ENCODE measurements at places on chromosomes 12 and 14.
A peak's percentile ranks its signal among the peaks of the same experiment; 100 is the strongest.

GRCh38 chr12:108589028-108589839 is 8.7 kb downstream of the TMEM119 start:
- H3K27ac ChIP-seq, result no peak overlapping the region
- H3K4me1 ChIP-seq, result no peaks in the 10 kb centered on the region
- no peak for DNase-seq
- H3K4me3 ChIP-seq, result no peak overlapping the region

- H3K4me3 ChIP-seq, result no peak overlapping the region
- H3K4me1 ChIP-seq, result peaks cover 39% of the 10 kb centered on the region
- no peak overlapping the region for H3K27ac ChIP-seq
- no peak for DNase-seq
These were observed 7.5 kb downstream of the HIP1R start for GRCh38 chr12:122842505-122843405.

DNA sequence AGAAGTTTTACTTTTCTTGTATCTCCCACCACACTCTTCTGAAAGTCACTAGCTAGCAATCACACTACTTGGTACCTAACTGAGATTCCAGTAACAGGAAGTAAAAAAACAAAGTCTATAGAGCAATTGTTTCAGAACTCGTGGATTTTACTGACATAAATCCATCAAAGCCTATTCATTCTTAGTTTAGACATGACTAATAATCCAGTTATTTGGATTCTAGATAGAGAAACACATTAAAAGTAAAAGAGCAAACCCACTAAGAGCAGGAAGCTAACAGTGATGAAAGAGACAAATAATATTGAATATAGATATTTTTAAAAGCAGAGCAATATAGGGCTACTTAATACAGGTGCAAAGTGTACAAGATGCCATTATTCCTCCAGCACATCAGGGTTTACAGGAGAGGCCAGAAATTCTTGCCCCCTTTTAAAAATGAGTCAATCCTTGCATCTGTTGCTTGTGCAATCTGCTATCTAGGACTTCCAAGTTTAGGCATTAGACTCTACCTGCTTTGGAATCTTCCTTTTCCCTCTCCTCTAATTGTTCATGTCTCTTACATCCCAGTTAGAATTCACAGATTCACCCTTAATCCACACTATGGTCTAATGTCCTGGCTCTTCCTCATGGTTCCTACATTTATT is 6.0 kb downstream of the HEATR5A start:
- DNase-seq, result no peak
- H3K27ac ChIP-seq, result no peak overlapping the region
- H3K4me3 ChIP-seq, result no peak overlapping the region

DNA sequence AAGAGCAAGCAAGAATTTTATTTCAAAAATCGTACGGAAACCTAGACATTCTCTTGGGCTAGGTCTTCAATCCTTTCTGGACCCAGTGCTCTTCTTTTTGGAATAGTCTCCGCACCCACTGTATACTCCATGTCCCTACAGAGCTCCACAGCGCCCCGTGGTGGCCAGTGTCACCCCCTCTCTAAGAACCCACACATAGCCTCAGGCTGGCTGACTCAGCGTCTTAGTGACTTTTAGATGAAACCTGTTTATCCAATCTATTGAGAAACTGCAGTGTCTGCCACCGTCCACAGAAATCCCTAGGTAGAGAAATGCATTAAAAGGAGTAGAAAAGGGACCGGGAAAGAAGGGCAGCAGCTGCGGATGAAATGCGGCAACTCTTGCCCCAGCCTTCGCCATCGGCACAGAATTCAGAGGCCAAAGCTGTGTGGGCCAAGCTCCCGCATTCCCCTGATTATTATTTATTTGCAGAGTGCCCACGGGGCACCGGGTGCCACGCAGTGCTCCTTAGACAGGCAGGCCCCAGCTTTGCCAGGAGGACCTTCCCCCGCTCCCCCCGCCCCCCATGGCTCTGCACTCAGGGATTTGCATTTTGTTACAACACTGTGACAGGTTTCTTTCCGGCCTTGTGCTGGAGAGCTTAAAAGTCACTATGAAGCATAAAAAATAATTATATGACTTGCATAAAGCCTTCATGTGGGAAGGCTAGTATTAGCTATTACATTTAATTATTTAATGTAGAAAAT is 170.1 kb upstream of the FKBP4 start:
- H3K27me3 ChIP-seq, result no peaks in the 10 kb centered on the region
- no peak overlapping the region for H3K27ac ChIP-seq
- H3K4me1 ChIP-seq, result no peaks in the 10 kb centered on the region
- no peak for DNase-seq

DNA sequence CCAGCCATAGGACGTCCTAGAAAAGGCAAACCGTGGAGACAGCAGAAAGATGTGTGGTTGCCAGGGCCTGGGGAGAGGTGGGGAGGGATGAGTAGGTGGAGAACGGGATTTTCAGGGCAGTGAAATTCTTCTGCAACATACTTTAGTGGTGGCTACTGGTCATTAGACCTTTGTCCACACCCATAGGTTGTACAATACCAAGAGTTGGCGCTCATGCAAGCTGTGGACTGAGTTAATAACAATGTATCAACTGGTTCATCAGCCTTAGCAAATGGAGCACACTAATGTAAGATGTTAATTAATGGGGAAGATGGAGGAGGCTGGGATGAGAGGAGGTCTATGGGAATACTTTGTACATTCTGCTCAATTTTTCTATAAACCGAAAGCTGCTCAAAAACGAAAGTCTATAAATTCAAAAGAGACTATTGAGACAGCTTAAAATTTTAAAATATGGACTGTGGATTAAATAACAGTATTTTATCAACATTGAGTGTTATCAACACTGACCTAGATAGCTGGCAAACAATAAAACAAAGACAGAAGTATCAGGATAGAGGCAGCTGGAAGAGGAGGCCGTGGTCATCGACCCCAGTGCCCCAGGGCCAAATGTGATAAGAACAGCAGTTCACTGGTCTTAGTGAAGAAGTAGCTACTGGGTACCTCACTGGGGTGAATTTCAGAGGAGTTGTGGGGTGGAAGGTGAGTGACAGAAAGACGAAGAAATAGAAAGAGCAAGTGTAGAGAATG is 90.9 kb downstream of the SYNE3 start:
- H3K4me1 ChIP-seq, result no peaks in the 10 kb centered on the region
- no peaks in the 10 kb centered on the region for H3K27me3 ChIP-seq
- H3K36me3 ChIP-seq, result no peaks in the 10 kb centered on the region
- H3K27ac ChIP-seq, result no peak overlapping the region
- no peak overlapping the region for H3K4me3 ChIP-seq

DNA sequence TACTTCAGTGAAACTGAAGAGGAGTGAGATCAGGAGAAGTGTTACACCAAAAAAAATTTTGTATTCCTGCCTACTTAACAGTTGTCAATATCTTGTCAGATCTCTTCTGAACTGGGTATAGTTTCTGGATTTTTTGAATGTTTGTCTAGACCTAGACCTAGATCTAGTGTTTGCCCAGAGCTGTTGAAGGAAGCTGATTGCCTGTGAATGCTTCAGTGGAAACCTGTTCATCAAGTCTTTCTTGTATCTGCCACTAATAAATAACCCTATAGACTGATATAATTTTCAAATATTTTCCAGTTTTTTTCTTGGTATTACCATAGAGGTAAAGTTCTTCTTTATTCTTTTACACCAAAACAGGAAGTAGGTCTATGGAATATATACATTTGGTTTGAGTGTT is 781.5 kb upstream of the FBXO33 start:
- DNase-seq, result no peak
- no peaks in the 10 kb centered on the region for H3K27me3 ChIP-seq
- no peaks in the 10 kb centered on the region for H3K4me1 ChIP-seq
- no peaks in the 10 kb centered on the region for H3K36me3 ChIP-seq
- no peak overlapping the region for H3K4me3 ChIP-seq
- no peak overlapping the region for H3K27ac ChIP-seq

GRCh38 chr12:90174198-90174510 is 465.5 kb upstream of the ATP2B1 start:
- no peaks in the 10 kb centered on the region for H3K4me1 ChIP-seq
- H3K27me3 ChIP-seq, result no peaks in the 10 kb centered on the region
- no peaks in the 10 kb centered on the region for H3K36me3 ChIP-seq
- H3K4me3 ChIP-seq, result no peak overlapping the region
- no peak overlapping the region for H3K27ac ChIP-seq

DNA sequence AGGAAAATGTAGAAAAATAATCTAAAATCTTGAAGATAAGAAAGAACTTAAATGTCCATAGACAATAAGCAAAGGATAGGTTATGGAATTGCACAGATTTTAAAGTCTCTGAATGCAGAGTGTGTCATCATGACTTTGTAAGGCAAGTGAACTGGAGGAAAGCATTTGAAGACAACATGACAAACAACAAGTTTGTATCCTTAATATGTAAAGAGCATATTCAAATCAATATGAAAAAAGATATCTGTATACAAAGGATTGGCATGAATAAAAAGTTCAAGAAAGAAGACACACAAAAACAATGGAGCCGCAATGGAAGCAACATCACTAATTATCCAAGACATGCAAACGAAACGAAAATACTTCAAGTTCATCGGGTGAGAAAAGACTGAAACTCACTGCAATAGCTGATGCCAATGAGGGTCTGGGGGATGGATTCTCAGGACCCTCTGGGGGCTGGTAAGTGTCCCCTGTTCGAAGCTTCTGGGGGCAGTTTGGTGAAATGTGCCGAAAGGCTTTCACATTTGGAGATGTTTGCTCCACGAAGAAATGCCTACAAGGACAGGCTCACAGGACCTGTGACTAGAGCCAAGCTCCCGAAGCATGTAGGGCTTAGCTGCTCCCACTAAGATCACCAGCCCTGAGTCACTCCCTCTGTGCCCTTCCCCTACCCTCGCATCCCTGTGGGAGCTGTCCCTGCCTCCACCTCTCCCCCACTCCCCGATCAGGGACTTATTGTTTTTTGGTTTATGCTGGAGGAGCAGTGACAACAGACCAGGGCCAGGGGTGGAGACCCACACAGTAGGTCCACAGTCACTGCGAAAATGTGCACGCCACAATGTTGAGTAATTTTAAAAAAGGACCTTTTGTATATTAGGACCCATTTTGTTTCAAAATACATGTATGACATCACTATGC is 345.7 kb upstream of the SFSWAP start:
- H3K27ac ChIP-seq, result no peak overlapping the region
- no peaks in the 10 kb centered on the region for H3K4me1 ChIP-seq
- DNase-seq, result peak; percentile 29
- H3K27me3 ChIP-seq, result no peaks in the 10 kb centered on the region

- H3K36me3 ChIP-seq, result no peaks in the 10 kb centered on the region
- H3K4me1 ChIP-seq, result no peaks in the 10 kb centered on the region
- no peak for DNase-seq
- H3K27ac ChIP-seq, result no peak overlapping the region
- H3K4me3 ChIP-seq, result no peak overlapping the region
- no peaks in the 10 kb centered on the region for H3K27me3 ChIP-seq
These were observed 27.4 kb downstream of the ABCD4 start for GRCh38 chr14:74275241-74275841.

DNA sequence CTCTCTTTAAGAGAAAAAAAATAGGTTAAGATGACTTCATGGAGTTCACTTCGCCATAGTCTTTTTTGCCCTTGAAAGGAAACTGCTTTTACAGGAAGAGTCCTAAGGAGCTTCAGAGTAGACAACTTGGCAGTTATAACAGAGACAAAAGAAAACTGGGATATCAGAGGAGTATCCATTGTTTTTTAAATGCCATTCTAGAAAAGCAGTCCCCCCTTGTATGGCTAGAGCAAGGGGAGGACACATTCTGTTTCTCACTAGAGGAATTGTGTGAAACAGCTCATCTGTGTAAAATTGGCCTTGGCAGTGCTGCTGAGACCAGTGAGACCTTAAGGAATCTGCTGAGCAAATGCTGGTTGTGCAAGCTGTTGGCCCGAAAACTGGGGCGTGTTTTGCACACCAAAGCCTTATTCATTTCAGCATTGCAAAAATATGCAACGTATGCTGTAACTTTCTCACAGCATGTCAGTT is 128.0 kb downstream of the GPR135 start:
- H3K4me3 ChIP-seq, result no peak overlapping the region
- no peak for DNase-seq
- H3K27ac ChIP-seq, result no peak overlapping the region

Data from Peyer's patch (tissue), 4 donors.